Activated CD4-positive, alpha-beta memory T cell treated with anti-CD3 and anti-CD28 coated beads for 36 hours (primary cell): ENCODE measurements at places on chromosomes 2 and 18. TPM values are rescaled to one million over a fixed set of nuclear protein-coding genes. Genes with fewer than 3 reads are reported as not detected.

The CRYGD gene
- not detected for total RNA-seq

- no peak for DNase-seq
These were observed 139.3 kb downstream of the SETBP1 start for GRCh38 chr18:44819944-44820510.

- DNase-seq: no peak
These were observed 1.7 kb upstream of the ITM2C start for GRCh38 chr2:230863031-230863430.

- no peak for DNase-seq
These were observed 17.9 kb downstream of the REV1 start for GRCh38 chr2:99471654-99472599.

- DNase-seq: no peak
These were observed 17.2 kb upstream of the NAPG start for GRCh38 chr18:10508591-10508990.

GRCh38 chr2:122255924-122256323, 500.5 kb downstream of the TSN start:
- no peak for DNase-seq

The MBOAT2 gene
- total RNA-seq: 7.0 TPM

GRCh38 chr2:218995972-218996711, 2.9 kb upstream of the CRYBA2 start:
- DNase-seq: peak; percentile 86
